ENCODE measurements at places on chromosomes 16 and 17.

DNA sequence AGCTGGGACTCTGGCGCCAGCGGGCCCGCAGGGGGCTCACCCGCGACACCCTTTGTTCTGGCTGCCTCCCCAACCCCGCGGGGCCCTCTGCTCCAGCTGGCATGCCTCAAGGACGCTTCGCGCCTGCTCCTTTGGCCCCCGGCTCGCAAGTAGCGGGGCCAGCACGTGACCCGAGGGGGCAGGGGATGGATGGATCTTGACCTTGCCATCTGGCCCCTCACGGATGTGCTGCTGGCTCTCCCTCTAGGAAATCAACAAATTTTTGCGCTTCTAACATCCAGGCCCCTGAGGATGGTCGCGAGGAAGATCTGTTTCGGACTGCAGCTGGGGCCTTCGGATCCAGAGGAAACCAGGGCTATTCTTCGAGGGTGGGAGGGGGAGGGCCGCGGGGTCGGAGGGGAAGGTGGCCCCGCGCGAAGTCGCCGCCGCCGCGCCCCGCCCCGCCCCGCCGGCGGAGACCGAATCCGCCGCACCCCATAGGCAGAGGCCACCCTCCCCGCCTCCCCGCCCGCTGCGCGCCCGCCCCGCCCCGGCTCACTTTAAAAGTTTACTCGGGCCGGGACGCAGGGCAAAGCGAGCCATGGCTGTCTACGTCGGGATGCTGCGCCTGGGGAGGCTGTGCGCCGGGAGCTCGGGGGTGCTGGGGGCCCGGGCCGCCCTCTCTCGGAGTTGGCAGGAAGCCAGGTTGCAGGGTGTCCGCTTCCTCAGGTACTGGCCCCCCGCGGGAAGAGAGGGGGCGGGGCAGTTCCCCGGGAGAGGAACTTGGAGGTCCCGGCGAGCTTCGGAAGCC lies at the start of gene ACSF2:
Gene ACSF2 (plus strand): TSS at position 537 of the 790 bp plus-strand sequence. CDS start 44 bp downstream, at position 581.
- H3K36me3 ChIP-seq: no peaks in the 10 kb centered on the region
- peak within 1 kb of the TSS; percentile 86 for H3K4me3 ChIP-seq
- peak within 1 kb of the TSS; percentile 83 for H3K27ac ChIP-seq
- DNase-seq: peak; percentile 88

DNA sequence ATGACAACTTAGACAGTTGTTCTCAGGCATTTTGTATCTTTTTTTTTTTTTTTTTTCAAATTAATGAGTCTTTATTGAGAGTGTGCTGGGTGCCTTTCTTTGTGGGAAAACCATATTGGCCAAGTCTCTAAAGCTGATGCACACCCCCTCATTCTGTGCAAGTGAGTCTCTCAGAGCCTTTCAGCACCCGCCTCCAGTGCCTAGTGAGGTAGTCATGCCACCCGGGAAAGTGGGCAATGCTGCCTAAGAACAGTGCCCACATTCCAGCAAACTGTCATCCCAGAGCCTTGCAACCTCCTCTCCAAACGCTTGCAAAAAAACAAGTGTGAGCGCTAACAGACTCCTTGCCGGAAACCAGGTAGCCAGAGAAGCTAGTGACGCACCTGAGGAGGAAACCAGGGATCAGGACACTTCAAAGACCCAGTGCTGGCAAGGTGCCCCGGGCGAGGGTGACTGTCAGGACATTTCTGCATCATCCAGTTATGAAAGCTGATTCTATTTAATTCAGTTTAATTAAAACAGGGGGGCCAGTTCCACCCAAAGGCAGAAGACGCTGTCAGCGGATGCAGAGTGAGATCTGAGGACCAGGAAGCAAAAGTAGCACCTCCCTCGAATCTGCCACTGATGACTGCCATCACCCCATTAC lies 34.9 kb downstream of the SMARCE1 start:
- no peak overlapping the region for H3K27ac ChIP-seq
- no peaks in the 10 kb centered on the region for H3K36me3 ChIP-seq
- H3K27me3 ChIP-seq: no peaks in the 10 kb centered on the region
- DNase-seq: no peak

GRCh38 chr16:81483064-81483969 lies 38.7 kb downstream of the CMIP start:
- no peaks in the 10 kb centered on the region for H3K4me1 ChIP-seq
- H3K27ac ChIP-seq: no peak overlapping the region
- peak; percentile 30 for DNase-seq
- no peaks in the 10 kb centered on the region for H3K36me3 ChIP-seq
- H3K27me3 ChIP-seq: no peaks in the 10 kb centered on the region

DNA sequence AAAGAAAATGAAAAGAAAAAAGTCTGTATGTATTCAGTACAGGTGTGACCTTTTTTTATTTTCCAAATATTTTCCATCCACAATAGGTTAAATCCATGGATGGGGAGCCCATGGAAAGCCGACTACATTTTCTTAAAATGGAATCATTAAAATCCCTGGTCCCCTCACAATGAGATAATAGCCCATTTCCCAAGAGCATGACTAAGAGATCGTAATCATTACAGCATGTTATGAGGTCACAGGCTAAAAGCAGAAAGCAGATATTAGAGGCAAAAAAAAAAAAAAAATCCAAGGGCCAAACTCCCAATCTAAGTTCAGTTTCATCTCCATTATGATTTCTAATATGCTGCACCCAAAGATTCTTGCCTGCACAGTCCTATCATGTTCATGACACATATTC lies 44.7 kb downstream of the CYTH1 start:
- DNase-seq: no peak
- peak overlapping the region; percentile 81 for H3K27ac ChIP-seq
- no peaks in the 10 kb centered on the region for H3K36me3 ChIP-seq
- H3K4me3 ChIP-seq: peak overlapping the region; percentile 66

DNA sequence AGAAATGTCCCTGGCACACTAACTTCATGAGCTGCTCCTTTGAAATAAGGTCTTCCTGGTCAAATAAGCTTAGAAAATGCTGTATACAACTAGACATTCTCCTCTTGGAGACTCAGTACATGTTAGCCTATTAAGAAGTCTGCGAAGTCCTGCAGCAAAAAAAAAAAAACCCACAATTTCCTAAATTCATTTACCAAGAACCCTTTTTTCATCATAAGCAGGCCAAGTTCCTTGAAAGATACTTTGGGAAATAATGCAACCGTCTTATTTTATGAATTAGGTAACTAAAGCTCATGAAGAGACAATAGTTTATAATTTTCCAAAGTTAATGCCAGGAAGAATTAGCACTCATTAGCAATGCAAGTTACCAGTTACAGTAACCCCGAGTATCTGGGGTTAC lies 49.0 kb upstream of the HAS3 start:
- no peak overlapping the region for H3K4me3 ChIP-seq
- H3K27ac ChIP-seq: no peak overlapping the region
- no peaks in the 10 kb centered on the region for H3K27me3 ChIP-seq
- no peaks in the 10 kb centered on the region for H3K36me3 ChIP-seq
- DNase-seq: no peak

DNA sequence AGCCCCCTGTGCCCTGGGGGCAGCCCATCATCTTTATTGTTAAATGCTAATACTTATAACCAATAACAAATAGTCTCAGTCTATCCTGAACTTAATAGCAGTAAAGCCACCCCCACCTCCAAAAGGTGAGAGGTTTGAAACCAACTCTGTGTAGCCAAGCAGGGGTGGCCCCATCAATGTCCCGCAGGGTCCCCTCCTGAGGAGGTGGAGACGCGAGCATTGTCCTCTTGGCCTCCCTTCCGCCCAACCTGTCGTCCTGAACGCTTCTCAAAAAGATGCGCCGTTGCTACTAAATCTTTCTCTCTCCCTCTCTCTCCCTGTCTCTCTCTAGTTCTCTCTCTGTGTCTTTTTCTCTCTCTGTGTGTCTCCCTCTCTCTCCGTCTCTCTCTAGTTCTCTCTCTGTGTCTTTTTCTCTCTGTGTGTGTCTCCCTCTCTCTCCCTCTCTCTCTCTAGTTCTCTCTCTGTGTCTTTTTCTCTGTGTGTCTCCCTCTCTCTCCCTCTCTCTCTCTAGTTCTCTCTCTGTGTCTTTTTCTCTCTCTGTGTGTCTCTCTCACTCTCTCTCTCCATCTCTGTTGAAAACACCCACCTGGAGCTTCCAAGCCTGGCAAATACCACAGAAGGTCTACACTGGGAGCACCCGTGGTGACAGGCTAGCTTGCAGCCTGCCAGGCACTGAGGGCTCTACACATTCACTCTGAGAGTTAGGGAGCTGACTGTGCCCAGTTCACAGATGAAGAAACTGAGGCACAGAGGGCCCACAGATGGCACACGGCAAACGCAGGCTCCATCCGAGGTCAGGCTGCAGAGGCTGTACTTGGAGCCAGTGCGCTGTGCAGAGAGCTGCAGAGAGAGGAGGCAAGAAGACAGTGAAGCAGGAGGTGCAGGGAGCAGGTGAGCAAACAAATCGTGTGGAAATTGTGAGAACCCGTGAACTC lies 185.9 kb downstream of the C16orf95 start:
- no peak for DNase-seq
- no peaks in the 10 kb centered on the region for H3K27me3 ChIP-seq
- no peak overlapping the region for H3K27ac ChIP-seq

DNA sequence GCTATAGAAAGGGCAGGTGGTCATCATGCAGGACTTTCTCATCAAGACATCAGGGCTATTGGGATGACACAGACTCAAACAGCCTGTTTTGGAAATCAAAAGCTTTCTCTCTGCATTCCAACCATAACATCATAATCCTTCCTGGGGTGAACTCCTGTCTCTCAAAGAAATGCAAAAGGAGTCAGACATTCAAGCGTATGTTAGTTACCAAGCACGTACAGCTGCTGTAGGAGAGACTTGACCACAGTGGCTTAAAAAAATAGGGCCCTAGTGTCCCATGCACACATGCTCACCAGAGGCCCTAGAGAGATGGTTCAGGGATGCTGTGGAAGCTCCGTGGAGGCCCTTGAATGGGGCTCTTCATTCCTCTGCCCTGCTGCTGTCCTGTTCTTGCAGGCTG lies 24.6 kb upstream of the FOXF1 start:
- peaks cover 89% of the 10 kb centered on the region for H3K27me3 ChIP-seq
- no peak overlapping the region for H3K27ac ChIP-seq
- no peak overlapping the region for H3K4me3 ChIP-seq
- no peaks in the 10 kb centered on the region for H3K4me1 ChIP-seq
- no peaks in the 10 kb centered on the region for H3K36me3 ChIP-seq

DNA sequence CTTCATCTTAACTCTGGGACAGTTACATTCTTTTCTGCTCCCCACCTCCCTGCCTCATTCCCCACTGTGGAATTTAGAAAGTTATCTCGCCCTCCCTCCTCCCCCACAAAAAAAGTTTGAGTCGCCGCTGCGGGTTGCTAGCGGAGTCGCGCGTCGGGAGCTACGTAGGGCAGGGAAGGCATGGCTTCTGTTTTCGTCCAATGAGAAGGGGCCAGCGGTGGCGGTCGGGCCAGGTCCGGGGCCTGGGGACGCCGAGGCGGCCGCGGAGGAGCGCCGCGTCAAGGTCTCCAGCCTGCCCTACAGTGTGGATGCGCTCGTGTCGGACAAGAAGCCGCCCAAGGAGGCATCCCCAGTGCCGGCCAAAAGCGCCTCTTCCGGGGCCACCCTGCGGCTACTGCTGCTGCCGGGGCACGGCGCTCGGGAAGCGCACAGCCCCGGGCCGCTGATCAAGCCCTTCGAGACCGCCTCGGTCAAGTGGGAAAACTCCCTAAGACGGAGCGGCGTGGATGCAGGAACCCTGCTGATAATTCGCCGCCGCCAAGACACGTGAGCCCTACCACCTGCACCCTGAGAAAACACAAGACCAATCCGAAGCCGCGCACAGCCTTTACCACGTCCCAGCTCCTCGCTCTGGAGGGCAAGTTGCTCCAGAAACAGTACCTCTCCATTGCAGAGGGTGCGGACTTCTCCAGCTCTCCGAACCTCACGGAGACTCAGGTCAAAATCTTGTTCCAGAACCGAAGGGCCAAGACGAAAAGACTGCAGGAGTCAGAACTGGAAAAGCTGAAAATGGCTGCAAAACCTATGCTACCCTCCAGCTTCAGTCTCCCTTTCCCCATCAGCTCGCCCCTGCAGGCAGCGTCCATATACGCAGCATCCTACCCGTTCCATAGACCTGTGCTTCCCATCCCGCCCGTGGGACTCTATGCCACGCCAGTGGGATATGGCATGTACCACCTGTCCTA lies 8.9 kb downstream of the OR4D1 start:
- H3K4me3 ChIP-seq: peak overlapping the region; percentile 63
- H3K27me3 ChIP-seq: peaks cover 55% of the 10 kb centered on the region
- peak; percentile 25 for DNase-seq
- H3K36me3 ChIP-seq: no peaks in the 10 kb centered on the region

GRCh38 chr16:22356930-22357634 lies 17.3 kb downstream of the CDR2 start:
- no peak overlapping the region for H3K27ac ChIP-seq
- H3K4me1 ChIP-seq: no peaks in the 10 kb centered on the region
- no peak for DNase-seq
- H3K4me3 ChIP-seq: no peak overlapping the region

All from psoas muscle (tissue), 8 donors.